Activated naive CD4-positive, alpha-beta T cell treated with anti-CD3 and anti-CD28 coated beads for 36 hours (primary cell): ENCODE measurements at places on chromosomes 11 and 22. TPM values are rescaled to one million over a fixed set of nuclear protein-coding genes. Genes with fewer than 3 reads are reported as not detected.

DBX1 gene
- not detected for total RNA-seq

OSM gene
- 11.2 TPM for total RNA-seq

- H3K36me3 ChIP-seq: no peaks in the 10 kb centered on the region
- peaks cover 1% of the 10 kb centered on the region for H3K27me3 ChIP-seq
- no peak for DNase-seq
- no peak overlapping the region for H3K4me3 ChIP-seq
- no peak overlapping the region for H3K27ac ChIP-seq
Observed at GRCh38 chr11:95764267-95764898, 25.2 kb downstream of the FAM76B start.

OR52N4 gene
- 0.74 TPM for total RNA-seq

GRCh38 chr11:97764605-97765004 is 1256.1 kb upstream of the CNTN5 start:
- H3K27me3 ChIP-seq: no peaks in the 10 kb centered on the region
- DNase-seq: no peak
- no peak overlapping the region for H3K4me3 ChIP-seq
- no peaks in the 10 kb centered on the region for H3K36me3 ChIP-seq
- no peaks in the 10 kb centered on the region for H3K4me1 ChIP-seq

GRCh38 chr11:134978388-134979088 is 566.5 kb upstream of the B3GAT1 start:
- H3K27me3 ChIP-seq: peaks cover 9% of the 10 kb centered on the region
- H3K36me3 ChIP-seq: no peaks in the 10 kb centered on the region
- H3K4me1 ChIP-seq: no peaks in the 10 kb centered on the region
- DNase-seq: no peak
- no peak overlapping the region for H3K27ac ChIP-seq
